ENCODE measurements at places on chromosomes 13 and 19.

- no peak for DNase-seq
These were observed 123.1 kb downstream of the B3GLCT start for GRCh38 chr13:31322702-31323405.

- peak; percentile 63 for DNase-seq
These were observed 574 bp downstream of the ZNF227 start for GRCh38 chr19:44212866-44213346.

GRCh38 chr19:53196777-53197396 is 3.7 kb upstream of the ZNF665 start:
- peak; percentile 96 for DNase-seq

- no peak for DNase-seq
These were observed 7.2 kb downstream of the GARRE1 start for GRCh38 chr19:34261334-34262109.

DNA sequence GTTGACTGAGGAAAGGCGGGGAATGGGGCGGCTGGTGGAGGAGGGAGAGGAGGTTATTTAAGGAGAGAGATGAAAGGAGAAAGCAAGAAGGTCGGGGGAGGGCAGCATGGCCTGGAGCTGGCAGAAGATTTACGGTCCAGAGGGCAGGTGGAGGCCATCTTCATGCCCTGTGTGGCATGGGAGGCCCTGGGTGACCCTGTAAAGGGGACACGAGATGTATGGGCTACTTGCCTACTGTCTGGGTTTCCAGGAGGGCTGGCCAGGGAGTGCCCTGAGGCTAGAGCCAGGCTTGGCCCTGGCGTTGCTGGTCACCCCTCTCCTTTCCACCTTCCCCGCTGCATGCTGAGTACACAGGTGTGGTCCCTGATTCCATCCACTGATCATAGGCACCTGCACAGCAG is 6.1 kb downstream of the WTIP start:
- no peak for DNase-seq

DNA sequence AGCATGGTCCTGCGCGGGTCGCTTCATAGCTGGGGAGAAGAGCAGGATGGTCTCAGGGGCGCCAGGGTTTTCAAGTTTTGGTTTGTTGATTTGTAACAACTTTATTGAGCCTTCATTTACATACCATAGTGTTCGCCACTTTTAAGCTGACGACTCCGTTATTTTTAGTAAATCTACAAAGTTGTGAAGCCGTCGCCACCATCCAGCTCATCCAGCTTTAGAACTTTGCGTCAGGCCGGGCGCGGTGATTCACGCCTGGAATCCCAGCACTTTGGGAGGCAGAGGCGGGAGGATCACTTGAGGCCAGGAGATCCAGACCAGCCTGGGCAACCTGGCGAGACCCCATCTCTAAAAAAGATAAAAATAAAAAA is 404 bp downstream of the C19orf44 start:
- no peak for DNase-seq

- no peak for DNase-seq
These were observed 26.2 kb downstream of the FREM2 start for GRCh38 chr13:38713046-38713445.

DNA sequence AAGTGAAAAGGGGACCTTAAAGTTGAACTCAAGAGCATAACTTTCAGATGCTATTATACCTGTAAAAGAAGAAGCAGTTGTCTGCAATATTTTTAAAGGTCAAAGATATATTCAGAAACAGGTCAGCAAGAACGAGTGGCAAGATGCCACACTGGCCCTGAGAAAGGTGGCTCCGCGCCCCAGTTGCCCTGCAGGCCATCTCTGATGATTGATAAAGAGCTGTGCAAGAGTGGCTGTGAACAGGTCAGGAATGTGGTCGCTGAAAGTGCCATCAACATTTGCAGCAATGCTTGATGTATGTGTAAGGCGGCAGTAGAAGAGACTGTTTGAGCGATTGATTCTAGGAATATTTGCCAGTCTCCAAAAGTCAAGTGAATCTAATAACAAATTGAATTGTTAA is 664.2 kb upstream of the SLC10A2 start:
- no peak for DNase-seq

GRCh38 chr13:42148538-42148937 is 100.1 kb downstream of the DGKH start:
- no peak for DNase-seq
